Forelimb muscle (tissue), 1 donor: ENCODE measurements at places on chromosomes 1 and 21. TPM values are rescaled to one million over a fixed set of nuclear protein-coding genes. Genes with fewer than 3 reads are reported as not detected.

The AIRE gene
- not detected for polyA plus RNA-seq

The PGLYRP4 gene
- polyA plus RNA-seq = not detected

- no peak for DNase-seq
These were observed 6.3 kb downstream of the PRCC start for GRCh38 chr1:156773607-156774006.

- DNase-seq = no peak
These were observed 58.6 kb downstream of the FMO4 start for GRCh38 chr1:171372418-171373084.

DNA sequence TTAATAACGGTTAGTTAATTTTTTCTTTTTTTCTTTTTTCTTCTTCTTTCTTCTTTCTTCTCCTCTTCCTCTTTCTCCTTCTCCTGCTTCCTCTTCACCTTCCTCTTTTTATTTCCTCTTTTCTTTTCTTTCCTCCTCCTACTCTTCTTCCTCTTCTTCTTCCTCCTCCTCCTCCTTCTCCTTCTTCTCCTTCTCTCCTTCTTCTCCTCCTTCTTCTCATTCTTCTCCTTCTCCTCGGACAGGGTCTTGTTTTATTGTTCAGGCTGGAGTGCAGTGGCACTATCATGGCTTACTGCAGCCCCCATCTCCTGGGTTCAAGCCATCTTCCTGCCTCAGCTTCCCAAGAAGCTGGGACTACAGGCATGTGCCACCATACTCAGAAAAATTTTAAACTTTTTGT, 13.4 kb upstream of the ACBD3 start:
- DNase-seq = no peak

GRCh38 chr1:56436912-56437417, 142.4 kb downstream of the PLPP3 start:
- no peak for DNase-seq

DNA sequence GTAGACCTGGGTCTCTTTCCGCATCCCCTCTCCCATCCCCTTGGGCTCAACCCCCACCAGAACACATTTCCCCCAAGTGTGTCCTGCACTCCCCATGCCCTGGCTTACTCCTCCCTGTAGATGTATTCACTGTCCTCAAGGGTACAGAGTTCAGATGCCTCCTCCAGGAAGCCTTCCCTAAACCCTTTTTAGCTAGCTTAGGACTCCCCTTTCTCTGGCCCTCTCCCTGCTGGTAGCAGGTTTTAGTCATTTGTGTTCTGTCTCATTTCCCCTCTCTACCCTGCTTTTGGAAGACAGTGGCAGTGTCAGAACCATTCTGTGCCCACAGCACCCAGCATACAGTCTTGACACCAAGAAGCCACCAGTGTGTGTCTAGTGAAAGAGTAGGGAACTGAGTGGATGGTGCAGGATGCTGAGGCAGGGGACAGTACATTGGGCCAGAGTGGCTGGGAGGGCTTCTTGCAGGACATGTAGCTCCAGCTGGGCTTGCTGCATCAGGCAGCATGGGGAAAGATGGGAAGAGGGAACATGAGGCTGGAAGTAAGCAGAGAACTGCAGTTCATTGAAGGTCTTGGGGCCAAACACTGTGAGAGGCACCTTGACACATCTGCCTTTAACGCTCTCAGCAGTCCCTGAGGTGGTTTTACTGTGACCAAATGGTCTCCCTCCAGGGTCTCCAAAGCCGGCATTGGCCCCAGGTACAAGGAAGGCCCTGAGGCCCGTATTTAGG, 2.5 kb downstream of the FOXO6 start:
- DNase-seq = no peak

DNA sequence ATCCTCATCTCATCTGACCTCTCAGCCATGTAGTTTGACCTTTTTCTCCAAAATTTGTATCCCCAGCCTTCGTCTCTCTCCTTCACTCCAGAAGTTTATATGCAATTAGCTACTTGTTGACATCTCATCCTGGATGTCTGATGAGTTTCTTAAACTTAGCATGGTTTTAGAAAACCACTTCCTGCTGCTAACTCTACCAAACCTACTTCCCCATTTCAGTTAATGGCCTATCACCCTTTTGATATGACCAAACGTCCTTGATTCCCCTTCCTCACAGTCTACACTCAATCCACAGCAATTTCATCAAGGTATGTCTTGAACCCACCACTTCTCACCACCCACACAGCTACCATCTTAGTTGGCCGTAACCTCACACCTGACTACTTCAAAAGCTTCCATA, 121.9 kb downstream of the LRRC40 start:
- no peak for DNase-seq

DNA sequence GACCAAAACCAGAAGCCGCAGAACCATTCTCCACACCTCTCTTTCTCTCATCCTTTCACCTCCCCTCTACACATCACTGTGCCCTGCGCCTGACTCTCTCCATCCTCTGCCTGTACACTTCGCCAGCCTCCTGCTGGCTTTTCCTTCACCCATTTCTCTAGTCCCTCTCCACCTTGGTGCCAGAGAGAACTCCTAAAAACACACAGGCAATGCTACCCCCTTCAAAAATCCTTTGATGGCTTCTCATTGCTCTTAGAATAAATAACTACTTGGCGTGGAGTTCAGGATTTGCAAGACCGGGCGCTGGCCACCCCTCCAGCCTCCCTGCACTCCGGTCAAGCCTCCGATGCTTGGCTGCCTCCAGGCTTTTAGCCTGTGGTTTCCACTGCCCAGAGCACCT, 8.6 kb downstream of the CRABP2 start:
- no peak for DNase-seq
